ENCODE measurements at places on chromosomes 11 and 22.

DNA sequence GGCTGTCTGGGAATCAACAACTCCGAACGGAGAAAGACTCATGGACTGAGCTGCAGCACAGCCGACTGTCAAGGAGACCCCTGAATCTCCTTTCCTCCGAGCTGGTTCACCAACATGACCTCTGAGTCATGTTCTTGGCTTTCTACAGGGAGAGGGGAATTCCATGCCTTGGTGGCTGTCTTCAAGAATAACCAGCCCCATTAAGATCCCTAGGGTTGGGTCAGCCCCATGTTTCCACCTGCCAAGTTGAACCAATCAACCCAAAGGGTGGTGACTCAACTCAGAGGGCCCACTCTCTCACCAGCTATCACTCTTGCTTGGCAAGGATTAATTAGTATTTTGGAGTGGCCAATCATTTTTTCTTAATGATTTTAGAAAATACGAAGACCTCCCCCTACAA lies 28.3 kb upstream of the IGSF22 start:
- no peak overlapping the region for H3K4me3 ChIP-seq
- no peak for DNase-seq
- peaks cover 44% of the 10 kb centered on the region for H3K27me3 ChIP-seq
- no peaks in the 10 kb centered on the region for H3K36me3 ChIP-seq
- no peaks in the 10 kb centered on the region for H3K4me1 ChIP-seq

- peaks cover 3% of the 10 kb centered on the region for H3K36me3 ChIP-seq
- no peak overlapping the region for H3K27ac ChIP-seq
- no peak for DNase-seq
- no peak overlapping the region for H3K4me3 ChIP-seq
- H3K4me1 ChIP-seq, result no peaks in the 10 kb centered on the region
Observed at GRCh38 chr11:14223636-14224288, 135.2 kb downstream of the RRAS2 start.

DNA sequence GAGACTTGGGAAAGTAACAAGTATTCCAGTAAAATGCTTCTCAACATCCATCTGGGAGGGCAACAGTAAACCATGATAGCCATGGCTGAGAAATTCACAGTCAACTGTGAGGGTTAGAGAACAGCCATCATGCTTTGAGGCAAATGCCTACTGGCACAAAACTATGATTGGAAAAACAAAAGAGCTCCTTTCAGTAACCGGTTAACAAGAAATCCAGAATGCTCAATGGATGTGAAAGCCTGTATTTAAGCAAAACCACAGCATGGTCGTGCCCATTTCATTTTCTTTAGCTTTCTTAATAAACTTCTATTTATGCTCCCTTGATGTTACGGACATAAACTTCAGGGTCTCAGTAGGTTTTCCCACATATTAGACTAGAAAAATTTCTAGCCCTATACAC lies 139.5 kb downstream of the SOX6 start:
- H3K27ac ChIP-seq, result no peak overlapping the region
- no peak overlapping the region for H3K4me3 ChIP-seq
- DNase-seq, result no peak
- H3K36me3 ChIP-seq, result peaks cover 3% of the 10 kb centered on the region
- no peaks in the 10 kb centered on the region for H3K4me1 ChIP-seq

GRCh38 chr11:56522008-56522407 lies 21.0 kb downstream of the OR5M11 start:
- H3K36me3 ChIP-seq, result no peaks in the 10 kb centered on the region
- H3K27ac ChIP-seq, result no peak overlapping the region
- H3K4me1 ChIP-seq, result no peaks in the 10 kb centered on the region
- no peak overlapping the region for H3K4me3 ChIP-seq

DNA sequence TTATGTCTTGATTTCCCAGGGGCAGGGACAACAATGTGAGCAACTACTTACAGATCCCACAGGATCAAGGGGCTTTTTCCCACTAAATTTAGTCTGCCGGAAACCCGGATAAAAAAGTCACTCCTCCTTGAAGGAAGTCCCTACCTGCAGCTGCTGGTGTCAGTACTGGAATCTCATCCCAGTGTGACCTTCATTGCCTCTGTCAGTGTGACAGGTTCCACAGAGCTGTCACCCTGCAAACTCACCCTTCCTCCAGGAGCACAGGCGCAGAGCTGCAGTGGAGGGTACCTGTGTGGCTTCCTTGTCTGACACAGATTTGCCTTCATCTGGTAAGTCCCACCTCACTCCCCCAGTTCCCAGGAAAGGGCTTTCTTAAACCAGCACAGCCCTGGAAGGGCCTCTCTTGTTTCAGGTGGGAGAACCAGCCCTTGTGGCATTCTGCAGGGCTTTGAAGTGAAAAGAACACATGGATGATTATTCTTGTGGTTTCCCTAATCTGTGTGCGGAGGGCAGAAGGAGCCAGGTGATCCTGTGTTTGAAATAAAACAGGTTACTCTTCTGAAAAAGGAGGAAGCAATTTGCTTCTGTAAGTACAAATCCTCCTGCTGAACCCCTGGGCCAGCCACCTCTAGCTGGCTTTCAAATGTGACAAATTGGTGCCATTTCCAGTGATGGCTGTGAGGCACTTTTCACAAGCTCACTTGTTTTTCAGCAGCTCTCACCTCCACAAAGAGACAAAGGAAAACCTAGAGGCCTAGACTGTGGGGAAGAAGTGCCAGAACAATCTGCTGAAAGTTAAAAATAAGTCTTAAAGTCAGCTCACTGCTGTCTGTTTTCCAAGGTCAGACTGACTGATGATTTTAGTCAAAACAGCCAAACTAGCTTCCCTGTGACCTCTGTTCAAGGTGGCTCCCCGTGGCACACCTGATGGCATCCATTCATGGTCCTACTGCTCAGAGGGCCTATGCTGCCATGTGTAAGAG lies 9.2 kb upstream of the PRSS23 start:
- peaks cover 23% of the 10 kb centered on the region for H3K27me3 ChIP-seq
- no peak for DNase-seq

GRCh38 chr11:130418756-130419155 lies 9.7 kb downstream of the ADAMTS8 start:
- no peak for DNase-seq
- H3K27ac ChIP-seq, result no peak overlapping the region
- H3K4me1 ChIP-seq, result no peaks in the 10 kb centered on the region
- peaks cover 43% of the 10 kb centered on the region for H3K27me3 ChIP-seq

DNA sequence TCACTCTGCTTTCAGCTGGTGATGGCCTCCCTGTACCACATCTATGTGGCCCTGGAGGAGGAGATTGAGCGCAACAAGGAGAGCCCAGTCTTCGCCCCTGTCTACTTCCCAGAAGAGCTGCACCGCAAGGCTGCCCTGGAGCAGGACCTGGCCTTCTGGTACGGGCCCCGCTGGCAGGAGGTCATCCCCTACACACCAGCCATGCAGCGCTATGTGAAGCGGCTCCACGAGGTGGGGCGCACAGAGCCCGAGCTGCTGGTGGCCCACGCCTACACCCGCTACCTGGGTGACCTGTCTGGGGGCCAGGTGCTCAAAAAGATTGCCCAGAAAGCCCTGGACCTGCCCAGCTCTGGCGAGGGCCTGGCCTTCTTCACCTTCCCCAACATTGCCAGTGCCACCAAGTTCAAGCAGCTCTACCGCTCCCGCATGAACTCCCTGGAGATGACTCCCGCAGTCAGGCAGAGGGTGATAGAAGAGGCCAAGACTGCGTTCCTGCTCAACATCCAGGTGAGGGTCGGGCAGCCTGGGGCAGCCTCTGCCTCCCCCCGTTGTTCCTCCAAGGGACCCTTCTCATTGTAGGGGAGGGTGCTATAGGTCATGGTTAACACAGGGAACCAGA lies 5.9 kb downstream of the HMOX1 start:
- H3K4me3 ChIP-seq, result no peak overlapping the region
- peaks cover 48% of the 10 kb centered on the region for H3K27me3 ChIP-seq
- H3K36me3 ChIP-seq, result peaks cover 12% of the 10 kb centered on the region
- no peak for DNase-seq

DNA sequence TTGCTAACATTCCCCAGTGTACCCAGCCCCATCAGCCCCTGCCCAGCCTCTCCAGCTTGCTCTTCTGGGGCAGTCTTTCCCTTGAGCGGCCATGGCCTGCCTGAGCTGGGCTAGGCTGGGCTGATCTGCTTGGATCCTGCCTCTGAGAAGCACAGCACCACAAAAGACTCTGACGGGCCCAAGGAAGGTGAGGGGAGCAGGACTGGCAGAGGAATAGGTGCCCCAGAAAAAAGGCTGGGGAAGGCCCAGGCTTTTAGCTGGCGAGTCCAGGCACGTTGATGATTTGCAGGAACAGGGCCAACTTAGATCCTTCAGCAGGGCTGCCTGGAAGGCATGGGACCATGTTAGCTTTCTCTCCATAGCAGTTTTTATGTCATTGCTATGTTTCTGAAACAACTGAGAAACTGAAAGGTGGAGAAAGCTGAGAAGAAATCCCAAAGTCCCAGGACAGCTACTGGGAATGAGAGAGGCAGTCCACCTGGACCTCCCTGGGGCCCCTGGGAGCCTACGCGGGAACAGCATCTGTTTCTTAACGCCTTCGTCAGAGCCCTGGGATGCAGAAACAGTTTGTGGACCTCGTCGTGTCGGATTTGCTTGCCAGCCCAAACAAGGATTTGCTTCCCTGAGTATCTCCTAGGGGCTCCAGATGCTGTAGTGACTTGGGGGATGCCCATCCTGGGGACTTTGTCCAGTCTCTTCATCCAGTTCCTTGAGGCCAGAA lies 24.4 kb upstream of the FXYD6 start:
- H3K36me3 ChIP-seq, result no peaks in the 10 kb centered on the region
- no peak overlapping the region for H3K4me3 ChIP-seq
- H3K4me1 ChIP-seq, result peaks cover 2% of the 10 kb centered on the region
- no peak for DNase-seq
- peaks cover 25% of the 10 kb centered on the region for H3K27me3 ChIP-seq

GRCh38 chr11:128116885-128117284 lies 470.5 kb downstream of the ETS1 start:
- no peak overlapping the region for H3K27ac ChIP-seq
- no peaks in the 10 kb centered on the region for H3K36me3 ChIP-seq
- DNase-seq, result no peak
- no peaks in the 10 kb centered on the region for H3K27me3 ChIP-seq

- H3K27ac ChIP-seq, result peak overlapping the region; percentile 79
- no peak for DNase-seq
- no peaks in the 10 kb centered on the region for H3K27me3 ChIP-seq
Observed at GRCh38 chr11:47991266-47991830, 11.0 kb downstream of the PTPRJ start.

DNA sequence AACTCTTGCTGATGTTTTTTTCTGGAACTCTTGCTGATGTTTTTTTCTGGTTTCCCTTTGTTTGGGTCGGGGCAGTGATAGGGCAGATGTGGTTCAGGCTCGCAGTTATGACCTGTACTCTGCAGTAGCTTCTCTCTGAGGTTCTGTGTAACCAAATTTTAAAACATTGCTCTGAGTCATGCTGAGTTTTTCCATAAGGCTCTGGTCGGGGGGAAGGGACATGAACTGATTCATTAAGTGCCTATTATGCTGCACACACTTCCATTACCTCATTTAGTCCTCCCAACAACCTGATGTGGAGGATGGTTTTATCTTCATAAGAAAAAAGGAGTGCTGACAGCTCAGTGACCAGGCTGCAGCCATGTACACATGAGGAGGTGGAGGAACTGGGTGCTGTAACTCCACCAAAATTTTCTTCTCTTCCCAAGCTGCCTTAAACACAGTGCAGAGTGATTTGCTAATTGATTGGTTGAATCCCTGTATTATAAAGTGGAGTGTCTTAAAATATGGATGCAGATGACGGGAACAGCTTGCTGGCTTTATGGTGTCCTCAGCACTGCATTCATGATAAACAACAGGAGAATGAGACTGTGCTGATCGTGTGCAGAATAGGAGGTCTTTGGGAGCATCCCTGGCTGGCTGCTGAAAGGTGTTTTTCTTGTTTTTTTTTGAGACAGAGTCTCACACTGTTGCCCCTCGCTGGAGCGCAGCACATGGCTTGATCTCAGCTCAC lies 19.1 kb downstream of the TNRC6B start:
- peak overlapping the region; percentile 83 for H3K27ac ChIP-seq
- peaks cover 7% of the 10 kb centered on the region for H3K36me3 ChIP-seq
- H3K27me3 ChIP-seq, result no peaks in the 10 kb centered on the region
- no peak for DNase-seq
- peak overlapping the region; percentile 33 for H3K4me3 ChIP-seq
- peaks cover 45% of the 10 kb centered on the region for H3K4me1 ChIP-seq

DNA sequence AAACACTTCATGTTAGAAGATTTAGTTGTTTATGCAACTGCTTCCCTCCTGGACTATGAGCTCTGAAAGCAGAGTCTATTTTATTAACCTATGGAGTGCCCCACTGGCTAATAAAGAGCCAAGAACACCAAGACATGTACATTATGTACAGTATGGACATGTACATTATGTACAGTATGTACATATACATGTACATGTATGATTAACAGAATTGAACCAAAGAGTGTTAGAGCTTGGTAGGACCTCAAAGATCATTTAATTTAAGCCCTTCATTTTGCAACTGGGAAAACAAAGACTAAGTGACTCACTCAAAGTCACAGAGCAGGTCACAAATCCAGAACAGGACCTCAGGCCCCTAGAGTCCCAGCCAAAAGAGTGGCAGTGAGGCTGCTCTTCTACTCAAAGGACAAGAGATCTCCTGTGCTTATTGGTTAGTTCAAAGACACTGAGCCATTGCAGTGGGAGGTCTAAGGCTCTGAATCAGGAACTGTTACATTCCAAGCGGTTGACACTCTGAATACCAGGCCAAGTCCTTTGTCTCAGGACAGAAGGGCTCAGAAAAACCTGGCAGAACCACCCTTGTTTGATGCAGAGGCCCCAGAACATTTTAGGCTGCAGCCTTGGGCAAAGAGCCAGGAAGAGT lies 103.8 kb downstream of the FAM168A start:
- DNase-seq, result no peak
- H3K27ac ChIP-seq, result no peak overlapping the region
- no peak overlapping the region for H3K4me3 ChIP-seq

GRCh38 chr11:64778223-64778472 lies 194 bp downstream of the SF1 start:
- peak overlapping the region; percentile 100 for H3K27ac ChIP-seq
- H3K27me3 ChIP-seq, result no peaks in the 10 kb centered on the region
- no peak for DNase-seq

DNA sequence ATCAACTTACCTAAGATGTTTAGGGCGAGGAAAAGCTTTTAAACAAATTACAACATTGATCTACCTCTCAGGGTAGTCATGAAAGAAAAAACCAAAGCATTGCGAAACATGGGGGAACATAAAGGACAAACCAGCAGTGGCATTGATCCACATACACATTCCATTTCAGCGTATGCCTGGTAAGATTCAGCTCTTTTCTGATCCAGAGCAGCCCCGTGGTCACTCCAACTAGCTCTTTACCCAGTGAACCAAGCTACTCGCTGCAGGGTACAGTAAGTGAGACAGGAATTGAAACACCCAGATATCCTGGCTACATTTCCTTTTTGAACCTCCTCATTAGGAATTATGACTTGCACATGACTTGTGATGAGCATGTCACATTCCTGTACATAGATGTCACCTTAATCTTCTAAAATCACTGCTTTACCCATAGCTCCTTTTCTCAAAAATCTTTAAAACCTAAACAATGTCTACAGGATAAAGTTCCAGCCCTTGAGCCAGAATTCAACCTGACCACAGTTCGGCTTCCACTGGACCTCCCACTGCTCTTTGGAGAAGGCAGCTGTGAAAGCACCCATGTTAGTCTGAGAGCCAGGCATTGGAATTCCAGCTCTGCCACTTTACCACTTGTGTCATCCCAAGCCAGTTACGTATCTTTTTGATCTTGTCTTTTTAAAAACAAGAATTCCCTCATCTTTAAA lies 42.9 kb upstream of the AKIP1 start:
- H3K4me3 ChIP-seq, result no peak overlapping the region
- no peaks in the 10 kb centered on the region for H3K4me1 ChIP-seq
- peaks cover 67% of the 10 kb centered on the region for H3K27me3 ChIP-seq
- DNase-seq, result no peak
- H3K27ac ChIP-seq, result no peak overlapping the region

GRCh38 chr22:44453441-44454112 lies 44.5 kb downstream of the RTL6 start:
- peak overlapping the region; percentile 96 for H3K27ac ChIP-seq
- peaks cover 8% of the 10 kb centered on the region for H3K36me3 ChIP-seq
- H3K4me3 ChIP-seq, result no peak overlapping the region

Data from effector memory CD8-positive, alpha-beta T cell (primary cell).